Lung (tissue), 17 donors: ENCODE measurements at places on chromosomes 13 and 19. TPM values are rescaled to one million over a fixed set of nuclear protein-coding genes. Genes with fewer than 3 reads are reported as not detected.

TNNT1 gene
- 5.2 TPM for polyA plus RNA-seq

KLK15 gene
- polyA plus RNA-seq, result not detected

CD70 gene
- 0.57 TPM for polyA plus RNA-seq

PSG3 gene
- polyA plus RNA-seq, result not detected

SLC5A5 gene
- polyA plus RNA-seq, result 0.15 TPM

SH2D3A gene
- polyA plus RNA-seq, result 21.2 TPM

SYNE4 gene
- 19.2 TPM for polyA plus RNA-seq

FAM124A gene
- 0.87 TPM for polyA plus RNA-seq

TTC9B gene
- polyA plus RNA-seq, result not detected
